ENCODE measurements at places on chromosomes 3 and 15. TPM values are rescaled to one million over a fixed set of nuclear protein-coding genes. Genes with fewer than 3 reads are reported as not detected.

The TGM4 gene
- total RNA-seq, result not detected

The UCN2 gene
- total RNA-seq, result not detected

The EXD1 gene
- not detected for total RNA-seq

The CD200 gene
- 8.9 TPM for total RNA-seq

The P4HTM gene
- 45.3 TPM for total RNA-seq

The ANO10 gene
- 54.1 TPM for total RNA-seq

The SCN5A gene
- not detected for total RNA-seq

The MUSTN1 gene
- not detected for total RNA-seq

The TRIM71 gene
- not detected for total RNA-seq

The AMIGO3 gene
- total RNA-seq, result 1.2 TPM

The SNAP23 gene
- total RNA-seq, result 58.0 TPM

The CLDND1 gene
- 51.6 TPM for total RNA-seq

The CCDC9B gene
- 5.3 TPM for total RNA-seq

The CNOT10 gene
- 20.4 TPM for total RNA-seq

The HAPLN3 gene
- 7.2 TPM for total RNA-seq

The NIPA2 gene
- 71.8 TPM for total RNA-seq

The ENTPD3 gene
- total RNA-seq, result not detected

The TMA7 gene
- total RNA-seq, result 450 TPM

The DAPK2 gene
- 0.29 TPM for total RNA-seq

The GOLGA8J gene
- total RNA-seq, result not detected

The ALS2CL gene
- total RNA-seq, result 2.3 TPM

The ZNF654 gene
- total RNA-seq, result 4.9 TPM

All from myometrial cell (primary cell).